ENCODE measurements at places on chromosomes 3 and 15.
A peak's percentile ranks its signal among the peaks of the same experiment; 100 is the strongest.

DNA sequence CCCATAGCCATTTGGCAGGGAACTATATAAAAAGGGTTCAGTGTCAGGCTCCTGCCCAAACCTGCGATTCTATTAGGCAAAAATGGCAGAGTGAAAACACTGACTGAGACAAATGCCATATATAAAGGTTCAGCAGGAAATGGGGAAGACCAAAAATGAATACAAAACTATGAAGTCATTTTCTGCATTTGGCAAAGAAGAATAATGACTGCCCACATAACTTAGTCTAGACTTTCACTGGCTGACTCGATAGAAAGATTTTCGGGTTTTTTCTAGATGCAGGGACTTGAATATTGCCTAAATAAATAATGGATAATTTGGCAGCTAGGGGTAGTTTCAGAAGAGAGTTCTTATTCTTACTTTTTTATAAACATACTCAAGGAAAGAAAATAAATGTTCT is 178.0 kb downstream of the TPRG1 start:
- H3K27ac ChIP-seq: peak overlapping the region; percentile 67
- H3K27me3 ChIP-seq: no peaks in the 10 kb centered on the region
- peaks cover 4% of the 10 kb centered on the region for H3K4me1 ChIP-seq
- H3K36me3 ChIP-seq: no peaks in the 10 kb centered on the region
- peak overlapping the region; percentile 16 for H3K4me3 ChIP-seq

- peaks cover 17% of the 10 kb centered on the region for H3K4me1 ChIP-seq
- H3K27ac ChIP-seq: no peak overlapping the region
- no peaks in the 10 kb centered on the region for H3K27me3 ChIP-seq
These were observed 400.0 kb upstream of the C2CD4B start for GRCh38 chr15:62564886-62565633.

- H3K4me3 ChIP-seq: no peak overlapping the region
- no peaks in the 10 kb centered on the region for H3K36me3 ChIP-seq
- H3K27me3 ChIP-seq: no peaks in the 10 kb centered on the region
- H3K27ac ChIP-seq: no peak overlapping the region
These were observed 478.4 kb upstream of the CFAP20DC start for GRCh38 chr3:59528251-59528650.

GRCh38 chr15:92574566-92574965 is 81.0 kb downstream of the FAM174B start:
- H3K4me3 ChIP-seq: no peak overlapping the region
- no peak for DNase-seq
- no peaks in the 10 kb centered on the region for H3K4me1 ChIP-seq
- H3K27me3 ChIP-seq: no peaks in the 10 kb centered on the region
- no peak overlapping the region for H3K27ac ChIP-seq

- H3K36me3 ChIP-seq: no peaks in the 10 kb centered on the region
- peak overlapping the region; percentile 4 for H3K27ac ChIP-seq
- H3K4me1 ChIP-seq: peaks cover 67% of the 10 kb centered on the region
- DNase-seq: no peak
- H3K27me3 ChIP-seq: no peaks in the 10 kb centered on the region
These were observed 13.6 kb downstream of the TMOD3 start for GRCh38 chr15:51842852-51843737.

All from thoracic aorta (tissue), 2 donors.